ENCODE measurements at places on chromosomes 2 and 18.

DNA sequence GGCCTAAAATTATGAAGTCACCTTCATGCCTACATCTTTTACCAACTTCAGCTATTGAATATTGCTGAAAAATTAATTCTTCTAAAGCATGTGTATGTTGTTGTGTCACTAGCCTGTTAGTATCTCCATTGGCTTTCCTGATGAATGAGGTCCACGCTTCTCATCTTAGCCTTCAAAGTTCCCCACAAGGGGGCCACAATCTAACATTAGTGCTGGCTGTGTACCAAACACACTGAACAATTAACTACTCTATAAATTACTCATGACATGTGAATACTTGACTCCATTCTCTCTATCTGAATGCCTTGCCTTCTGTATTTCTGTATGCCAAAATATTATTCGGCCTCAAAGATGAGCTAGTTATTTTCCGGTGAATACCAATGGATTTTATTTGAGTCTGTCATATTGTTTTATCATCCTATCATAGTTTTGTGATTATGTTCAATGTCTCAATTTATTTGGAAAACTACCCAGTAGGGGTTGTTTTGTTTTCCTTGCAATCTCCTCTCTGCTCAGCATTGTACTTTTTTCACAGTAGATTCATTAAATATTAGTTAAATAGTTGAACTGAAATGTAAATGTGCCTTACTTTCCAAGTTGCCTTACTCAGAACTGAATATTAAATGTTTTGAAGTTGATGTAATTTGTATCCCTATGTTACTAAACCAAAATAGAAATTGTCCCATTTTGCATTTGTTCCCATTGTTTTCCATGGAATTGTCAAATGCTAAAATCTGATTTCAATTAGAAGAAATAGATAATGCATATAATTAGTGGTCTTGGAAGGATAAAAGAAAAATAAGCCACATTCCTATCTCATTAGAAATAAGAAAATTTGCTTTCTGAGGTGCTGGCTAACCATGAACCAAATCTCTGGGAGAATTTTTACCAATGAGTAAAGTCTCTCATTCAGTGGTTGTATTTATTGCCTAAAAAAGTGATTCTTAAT, 208.4 kb upstream of the COL3A1 start:
- no peak for DNase-seq

GRCh38 chr2:68319398-68320117, at the start of gene CNRIP1:
Gene CNRIP1, minus strand, starts transcription at chr2:68319949. Its CDS starts 549 bp downstream, at chr2:68319400.
- DNase-seq, result peak; percentile 66

DNA sequence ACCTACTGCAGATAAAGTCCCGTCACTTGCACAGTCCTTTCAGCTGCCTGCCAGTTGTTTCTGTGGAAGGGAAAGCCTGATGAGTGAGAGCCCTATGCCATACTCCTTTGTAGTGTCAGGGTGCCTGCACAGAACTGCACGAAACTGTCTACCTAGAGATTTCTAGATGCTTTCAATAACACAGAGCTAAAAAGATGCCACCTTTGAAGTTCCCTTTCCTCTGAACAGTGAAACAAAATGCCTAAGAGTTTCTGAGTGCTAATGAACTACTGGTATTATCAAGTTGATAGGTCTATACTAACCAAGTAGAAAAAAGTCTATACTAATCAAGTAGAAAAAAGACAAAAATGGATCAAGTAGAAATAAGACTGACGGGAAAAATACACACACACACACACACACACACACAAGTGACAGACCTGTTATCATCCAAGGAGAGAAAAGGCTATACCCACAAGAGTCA, 79.0 kb downstream of the TLK1 start:
- no peak for DNase-seq

GRCh38 chr2:223386189-223386588, 216.0 kb downstream of the SCG2 start:
- DNase-seq, result no peak

DNA sequence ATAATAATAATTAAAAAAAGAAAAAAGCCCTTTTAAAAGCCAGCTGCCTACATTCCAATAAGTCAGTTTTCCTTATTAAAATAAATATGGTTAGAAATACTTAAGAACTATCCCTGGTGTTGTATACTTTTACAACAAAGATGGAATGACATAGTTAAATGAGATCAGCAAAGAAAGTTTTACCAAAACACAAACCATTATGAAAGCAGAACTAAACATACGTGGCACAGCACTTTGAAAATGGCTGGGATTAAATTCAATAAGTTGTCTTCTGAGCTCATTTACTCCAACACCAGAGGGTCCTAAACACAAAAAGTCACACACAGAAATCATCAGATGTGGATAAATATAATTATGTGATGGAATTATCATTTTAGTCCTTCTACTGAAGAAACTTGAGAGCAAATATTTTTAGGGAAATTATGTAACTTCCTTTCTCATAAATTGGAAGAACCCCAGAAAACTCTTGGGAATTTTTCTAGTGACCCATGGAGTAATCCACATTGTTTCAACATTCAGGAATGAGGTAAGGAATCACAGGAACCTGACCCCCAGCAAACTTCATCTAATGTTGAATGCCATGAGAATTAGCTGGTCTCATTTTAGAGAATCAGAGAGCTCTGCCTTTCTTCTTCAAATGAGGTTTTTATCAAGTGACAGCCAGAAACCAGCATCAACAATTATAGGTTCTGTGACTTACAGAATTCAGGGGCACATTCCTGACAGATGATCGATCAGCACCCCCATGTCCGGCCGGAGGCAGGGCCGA, 11.5 kb upstream of the TMEM237 start:
- DNase-seq, result no peak

DNA sequence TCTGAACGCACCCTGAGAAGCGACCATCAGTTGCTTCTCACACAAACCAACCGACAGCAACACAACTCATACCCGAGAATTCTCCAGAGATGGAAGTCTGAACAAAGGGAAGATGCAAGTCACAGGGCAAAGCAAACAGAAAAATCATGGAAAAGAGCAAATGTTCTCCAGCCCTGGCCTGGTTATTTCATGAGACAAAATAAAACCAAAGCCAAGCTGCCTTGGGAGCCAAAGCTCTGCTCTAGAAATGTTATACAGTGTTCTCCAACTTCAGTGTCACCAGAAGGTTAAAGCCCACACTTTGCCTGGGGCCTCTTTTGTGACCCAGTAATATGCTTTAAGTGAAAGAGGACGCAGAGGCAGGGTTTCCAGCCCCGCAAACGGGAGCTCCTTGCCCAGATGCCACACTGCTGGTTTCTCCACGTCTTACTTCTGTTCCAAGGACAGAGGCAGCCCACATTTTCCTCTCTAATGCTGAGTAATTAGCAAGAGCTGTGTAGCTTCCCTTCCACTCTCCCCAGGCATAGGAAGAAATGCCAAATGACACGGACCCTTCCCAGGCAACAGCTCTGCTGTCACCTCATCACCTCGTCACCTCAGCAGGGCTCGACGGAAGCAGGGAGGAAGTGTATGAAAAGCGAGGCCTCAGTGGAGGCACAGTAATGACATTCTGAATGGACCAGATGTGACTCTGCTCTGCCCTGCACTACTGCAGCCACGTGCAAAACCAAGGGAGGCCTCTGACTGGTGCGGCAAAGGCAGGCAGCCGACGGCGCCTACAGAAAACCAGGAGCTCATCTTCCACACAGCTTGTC, 64.7 kb downstream of the FBXO15 start:
- peak; percentile 9 for DNase-seq

DNA sequence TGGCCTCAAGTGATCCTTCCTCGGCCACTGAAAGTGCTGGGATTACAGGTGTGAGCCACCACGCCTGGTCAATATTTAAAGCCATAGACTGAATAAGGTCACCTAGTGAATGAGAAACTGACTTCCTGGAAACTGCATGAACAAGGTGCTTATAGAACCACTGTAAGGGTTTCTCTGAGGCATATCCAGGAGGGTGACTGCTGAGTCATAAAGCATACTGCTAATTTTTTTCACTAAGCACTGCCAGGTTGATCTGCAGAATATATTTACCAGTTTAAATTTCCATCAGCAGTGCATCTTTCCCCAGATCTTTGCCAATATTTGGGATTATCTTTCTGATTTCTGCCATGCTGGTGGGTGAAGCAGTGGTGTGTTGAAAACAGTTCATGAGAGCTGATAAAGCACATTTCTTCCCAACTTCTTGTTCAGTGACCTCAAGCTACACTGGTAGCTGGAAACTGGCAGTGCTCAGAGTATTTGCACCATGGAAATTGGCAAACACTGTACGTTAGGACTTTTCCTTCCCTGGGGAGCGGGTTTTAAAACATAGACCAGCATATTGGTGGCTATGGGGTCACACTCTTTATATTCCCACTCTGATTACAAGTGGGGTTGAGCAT, 4.2 kb upstream of the CLIP4 start:
- DNase-seq, result no peak

DNA sequence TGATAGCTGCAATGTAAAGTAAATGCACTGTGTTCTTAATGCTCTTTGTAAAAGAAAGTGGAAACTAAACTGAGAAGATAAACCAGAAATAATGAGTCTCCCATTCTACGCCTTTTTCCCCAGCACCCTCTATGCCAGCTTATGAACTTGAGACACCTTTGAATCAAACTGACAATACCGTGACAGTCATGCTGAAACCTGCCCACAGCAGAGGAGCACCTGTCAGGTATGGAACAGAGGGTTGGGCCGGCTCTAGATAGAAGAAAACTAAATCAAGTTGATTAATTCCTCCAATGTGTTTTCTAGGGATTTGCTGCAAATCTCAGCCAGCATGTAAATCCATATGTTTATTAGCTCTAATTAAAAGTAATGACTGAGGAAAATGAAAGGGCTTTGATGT, 520.6 kb upstream of the RAB12 start:
- DNase-seq, result no peak

- no peak for DNase-seq
Measured at GRCh38 chr2:179764710-179765109, 96.7 kb downstream of the ZNF385B start.
